ENCODE measurements at places on chromosomes 12 and 14. TPM values are rescaled to one million over a fixed set of nuclear protein-coding genes. Genes with fewer than 3 reads are reported as not detected.

PRH2 gene
- not detected for total RNA-seq

KRT2 gene
- total RNA-seq, result 2.0 TPM

DNM1L gene
- total RNA-seq, result 81.8 TPM

CREBL2 gene
- 29.0 TPM for total RNA-seq

CLEC2A gene
- not detected for total RNA-seq

LHX5 gene
- total RNA-seq, result not detected

KRT6A gene
- 7,258 TPM for total RNA-seq

GDF11 gene
- total RNA-seq, result 7.6 TPM

GDF3 gene
- not detected for total RNA-seq

CCER1 gene
- not detected for total RNA-seq

TAS2R31 gene
- 3.2 TPM for total RNA-seq

TAS2R50 gene
- 2.9 TPM for total RNA-seq

BRI3BP gene
- 4.4 TPM for total RNA-seq

DEPDC4 gene
- total RNA-seq, result not detected

KRT82 gene
- total RNA-seq, result not detected
